H1 (cell line): ENCODE measurements at places on chromosomes 7 and 10. TPM values are rescaled to one million over a fixed set of nuclear protein-coding genes. Genes with fewer than 3 reads are reported as not detected.

DNA sequence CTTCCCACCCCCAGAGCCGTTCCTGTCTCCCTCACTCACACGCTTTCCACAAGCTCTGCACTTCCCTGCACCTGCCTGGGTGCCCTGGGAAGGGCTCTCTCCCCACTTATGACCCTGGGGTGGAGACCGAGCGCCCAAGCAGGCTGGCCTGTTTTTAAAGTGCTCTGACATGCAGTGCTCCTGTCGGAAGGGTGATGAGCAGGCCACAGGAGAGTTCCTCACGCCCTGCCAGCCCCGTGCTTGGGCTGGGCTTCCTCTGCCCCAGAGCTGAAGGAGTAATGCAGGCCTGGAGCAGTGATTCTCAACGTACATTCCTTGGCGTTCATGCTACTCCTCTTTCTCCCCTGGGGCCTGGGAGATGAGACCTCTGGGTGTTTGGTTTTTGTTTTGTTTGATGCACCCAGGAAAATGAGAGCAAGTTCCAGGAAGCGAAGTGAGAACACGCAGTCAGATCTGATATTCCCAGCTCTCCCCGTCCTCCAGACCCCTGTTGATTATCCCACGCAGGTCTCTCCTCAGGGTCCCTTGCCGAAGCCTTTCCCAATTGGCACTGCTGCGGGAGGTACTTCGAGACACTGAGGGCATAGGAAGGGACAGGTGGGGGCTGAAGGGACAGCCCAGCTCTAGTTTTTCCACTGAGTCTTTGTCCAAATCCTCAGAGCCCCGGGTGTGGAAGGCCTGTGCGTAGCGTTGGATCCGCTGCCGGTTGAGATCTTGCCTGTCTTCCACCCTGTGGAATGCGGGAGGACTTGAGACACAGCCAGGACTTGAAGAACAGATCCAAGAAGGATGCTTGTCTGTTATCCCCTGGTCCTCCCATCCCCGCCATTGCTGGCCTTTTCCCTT lies 14.1 kb downstream of the TRPV6 start:
- DNase-seq: no peak

The DNAH11 gene
- 4.9 and 6.1 TPM in 2 replicates for total RNA-seq

The LIPM gene
- total RNA-seq: not detected in 2 replicates

The PSD gene
- 5.6 and 6.0 TPM in 2 replicates for total RNA-seq

- DNase-seq: no peak
These were observed 94.9 kb upstream of the PIK3CG start for GRCh38 chr7:106770191-106770590.

GRCh38 chr10:26242706-26243350 lies 26.3 kb downstream of the GAD2 start:
- no peak for DNase-seq

DNA sequence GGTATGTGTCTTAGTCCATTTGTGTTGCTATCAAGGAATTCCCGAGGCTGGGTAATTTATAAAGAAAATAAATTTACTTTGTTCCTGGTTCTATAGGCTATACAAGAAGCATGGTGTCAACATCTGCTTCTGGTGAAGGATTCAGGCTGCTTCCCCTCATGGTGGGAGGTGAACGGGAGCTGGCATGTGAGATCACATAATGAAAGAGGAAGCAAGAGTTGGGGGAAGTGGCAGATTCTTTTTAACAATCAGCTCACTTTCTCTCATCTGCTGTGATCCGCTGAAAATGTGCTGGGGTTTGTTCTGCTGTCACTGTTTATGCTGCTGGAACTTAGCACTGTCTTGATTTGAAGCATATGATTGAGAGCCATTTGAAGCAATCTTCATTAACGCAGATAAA lies 730.0 kb upstream of the SORCS1 start:
- DNase-seq: no peak
